ENCODE measurements at places on chromosomes 3 and 15.

- DNase-seq: no peak
Measured at GRCh38 chr3:160112481-160112880, 112.7 kb upstream of the C3orf80 start.

GRCh38 chr15:44798826-44799225 lies 62.5 kb downstream of the TRIM69 start:
- DNase-seq: no peak

DNA sequence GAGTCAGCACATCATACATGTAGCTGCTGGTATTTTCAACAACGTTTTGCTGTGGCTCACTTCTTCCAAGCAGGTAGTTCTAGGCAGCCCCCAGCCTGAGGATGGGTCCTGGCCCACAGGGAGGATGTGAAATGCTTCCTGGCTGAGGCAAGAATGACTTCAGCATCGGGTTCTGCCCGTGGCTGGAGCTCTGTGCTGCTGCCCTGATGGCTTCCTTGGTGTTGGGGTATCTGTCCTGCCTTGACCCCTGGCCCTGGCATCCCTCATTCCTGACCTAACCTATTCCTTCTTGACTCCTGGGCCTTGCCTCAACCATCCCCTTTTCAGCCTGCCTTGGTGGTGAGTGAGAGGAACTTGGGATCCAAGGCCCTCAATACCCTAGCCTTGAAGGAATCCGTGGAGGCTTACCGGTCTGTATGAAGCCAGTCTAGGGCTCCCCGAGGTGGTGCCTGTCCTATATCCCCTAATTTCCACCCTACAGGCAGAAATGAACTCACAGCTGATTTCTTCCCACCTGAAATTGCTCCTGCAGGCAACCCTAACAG lies 300.6 kb downstream of the TLE3 start:
- no peak for DNase-seq

GRCh38 chr3:29949940-29950616 lies 656.3 kb upstream of the TGFBR2 start:
- no peak for DNase-seq

DNA sequence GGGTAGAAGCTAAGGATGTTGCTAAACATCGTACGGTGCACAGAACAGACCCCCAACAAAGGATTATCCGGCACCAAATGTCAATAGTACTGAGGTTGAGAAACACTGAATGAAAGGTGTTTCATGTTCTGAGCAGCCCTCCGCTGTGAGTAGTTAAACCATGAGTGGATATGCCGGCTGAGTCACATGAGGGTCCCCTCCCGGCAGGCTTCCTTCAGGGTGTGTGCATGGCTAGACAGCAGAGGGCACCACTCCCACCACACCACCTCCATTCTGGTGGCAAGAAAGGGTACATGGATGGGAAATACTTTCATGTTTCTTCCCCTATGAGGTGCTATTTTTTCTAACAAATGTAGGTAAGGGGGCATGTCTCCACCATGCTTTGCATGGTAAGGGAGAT lies 128.3 kb upstream of the SEMA6D start:
- no peak for DNase-seq

DNA sequence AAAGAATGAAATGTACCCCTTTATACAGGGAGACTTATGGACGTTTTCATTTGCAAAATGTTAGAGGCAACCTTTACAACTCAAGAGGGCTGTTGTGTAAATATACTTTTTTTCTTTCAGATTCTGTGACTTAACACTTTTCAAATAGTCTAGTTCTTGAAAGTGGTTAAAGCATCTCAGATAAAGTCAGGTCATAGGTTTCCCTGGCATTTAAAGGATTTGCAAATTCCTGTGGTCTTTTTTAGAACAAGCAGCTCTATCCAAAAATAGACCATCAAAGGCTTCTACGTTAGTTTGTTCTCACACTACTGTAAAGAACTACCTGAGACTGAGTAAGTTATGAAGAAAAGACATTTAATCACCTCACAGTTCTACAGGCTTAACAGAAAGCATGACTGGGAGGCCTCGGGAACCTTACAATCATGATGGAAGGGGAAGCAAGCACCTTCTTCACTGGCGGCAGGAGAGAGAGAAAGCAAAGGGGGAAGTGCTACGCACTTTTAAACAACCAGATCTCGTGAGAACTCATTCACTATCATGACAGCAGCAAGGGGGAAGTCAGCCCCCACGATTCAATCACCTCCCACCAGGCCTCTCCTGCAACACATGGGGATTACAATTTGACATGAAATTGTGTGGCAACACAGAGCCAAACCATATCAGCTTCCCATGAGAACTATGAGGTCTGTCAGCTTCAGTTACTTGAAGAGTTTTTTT lies 23.3 kb upstream of the GABRR3 start:
- no peak for DNase-seq

DNA sequence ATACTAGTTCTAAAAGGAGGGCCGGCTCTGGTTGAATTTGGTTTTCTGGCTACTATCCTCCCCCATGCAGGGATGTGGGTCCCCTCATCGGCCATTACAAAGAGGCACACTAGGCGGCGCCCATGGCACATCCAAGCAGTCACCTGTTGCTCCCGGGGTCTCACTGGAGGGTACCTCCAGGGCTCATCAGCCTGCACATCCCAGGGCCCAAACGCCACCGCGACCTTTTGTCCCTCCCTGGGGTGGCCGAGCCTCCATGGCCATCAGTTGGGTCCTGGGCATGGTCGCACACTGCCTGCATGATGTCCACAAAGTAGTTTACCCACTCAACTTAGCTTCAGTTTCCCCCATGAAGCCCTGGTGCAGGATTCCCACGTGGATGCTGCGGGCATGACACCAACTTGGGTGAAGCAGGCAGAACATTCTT lies 28.3 kb downstream of the IDH3A start:
- no peak for DNase-seq

DNA sequence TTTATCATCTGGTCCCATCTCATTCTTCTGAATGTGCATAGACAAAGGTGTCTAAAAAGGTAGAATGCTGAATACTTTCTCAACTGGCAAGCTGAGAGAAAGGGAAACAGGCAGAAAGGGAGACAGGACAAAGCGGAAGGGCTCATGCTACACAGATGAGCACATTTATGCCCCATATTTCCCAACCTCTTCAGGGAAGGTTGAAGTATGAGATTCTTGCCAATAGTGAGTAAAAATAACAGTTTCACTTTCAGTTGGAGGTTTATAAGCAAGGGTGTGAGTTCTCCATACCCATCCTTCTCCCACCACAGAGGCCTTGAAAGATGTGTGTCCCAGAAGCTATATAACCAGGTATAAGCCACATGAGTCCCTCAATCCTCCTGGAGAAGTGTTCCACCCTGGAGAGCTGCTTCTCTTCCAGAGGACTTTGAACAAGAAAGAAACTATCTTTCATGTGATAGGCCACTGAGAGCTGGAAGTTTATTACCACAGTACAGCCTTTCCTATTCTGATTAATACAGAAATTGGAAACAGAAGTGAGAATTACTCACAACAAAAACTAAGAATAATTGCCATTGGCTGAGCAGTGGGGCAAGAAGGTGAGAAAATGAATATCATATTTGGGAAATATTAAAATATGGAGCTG lies 709.4 kb upstream of the NR2F2 start:
- no peak for DNase-seq

- DNase-seq: no peak
Measured at GRCh38 chr3:152230370-152230769, 38.4 kb upstream of the MBNL1 start.

GRCh38 chr3:53763353-53763752 lies 82.9 kb downstream of the CHDH start:
- DNase-seq: no peak

GRCh38 chr3:195240939-195241338 lies 30.0 kb downstream of the XXYLT1 start:
- DNase-seq: no peak

- DNase-seq: no peak
Measured at GRCh38 chr3:13332158-13332557, 88.0 kb downstream of the NUP210 start.

- DNase-seq: no peak
Measured at GRCh38 chr3:71360180-71360579, 223.3 kb downstream of the FOXP1 start.

DNA sequence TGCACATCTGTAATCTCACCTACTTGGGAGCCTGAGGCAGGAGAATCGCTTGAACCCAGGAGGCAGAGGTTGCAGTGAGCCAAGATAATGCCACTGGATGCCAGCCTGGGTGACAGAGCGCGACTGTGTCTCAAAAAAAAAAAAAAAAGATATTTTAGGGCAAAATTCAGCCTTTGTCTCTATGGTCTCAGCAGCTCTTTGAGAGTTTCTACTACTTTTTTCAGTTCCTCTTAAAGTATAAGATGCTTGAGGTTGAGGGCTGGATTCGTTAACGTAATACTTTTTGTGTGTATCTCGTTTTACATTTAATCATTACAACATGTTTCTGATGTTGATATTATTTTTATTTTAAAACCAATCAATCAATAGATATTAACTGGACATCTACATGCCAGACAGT lies 381.2 kb upstream of the TBL1XR1 start:
- no peak for DNase-seq

DNA sequence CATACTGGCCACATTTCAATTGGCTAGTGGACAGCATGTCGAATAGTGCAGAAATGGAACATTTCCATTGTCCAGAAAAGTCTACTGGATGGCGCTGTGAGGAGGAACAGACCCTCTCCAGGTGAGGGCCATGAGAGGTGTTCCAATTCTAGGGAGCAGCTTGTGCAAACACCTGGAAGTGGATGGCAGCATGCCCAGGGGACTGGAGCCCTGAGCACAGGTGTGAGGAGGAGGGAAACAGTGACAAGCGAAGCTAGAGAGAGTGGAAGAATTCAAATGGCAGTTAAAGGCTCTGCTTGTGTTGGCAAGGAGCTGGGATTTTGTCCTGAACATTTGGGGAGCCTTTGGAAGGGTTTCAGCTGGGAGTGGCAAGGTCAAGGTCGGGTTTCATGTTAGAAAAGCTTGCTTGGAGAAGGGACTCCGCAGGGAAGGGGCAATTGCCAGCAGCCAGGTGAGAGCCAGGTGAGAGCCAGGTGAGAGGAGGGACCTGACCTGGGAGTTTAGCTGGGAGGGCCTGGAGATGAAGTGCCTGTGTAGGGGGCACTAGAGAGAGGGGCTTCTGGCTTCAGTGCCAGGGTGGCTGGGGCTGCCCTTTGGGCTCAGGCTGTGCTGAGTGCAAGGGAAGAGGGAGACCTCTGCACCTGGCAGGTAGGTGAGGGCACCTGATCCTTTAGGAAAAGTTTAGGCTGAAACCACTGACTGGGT lies 93.8 kb downstream of the LINGO1 start:
- DNase-seq: no peak

- DNase-seq: no peak
Measured at GRCh38 chr3:88150806-88151205, 1.0 kb downstream of the C3orf38 start.

GRCh38 chr3:77328690-77329089 lies 288.8 kb downstream of the ROBO2 start:
- no peak for DNase-seq

- no peak for DNase-seq
Measured at GRCh38 chr3:175329373-175329772, 470.2 kb downstream of the NAALADL2 start.

DNA sequence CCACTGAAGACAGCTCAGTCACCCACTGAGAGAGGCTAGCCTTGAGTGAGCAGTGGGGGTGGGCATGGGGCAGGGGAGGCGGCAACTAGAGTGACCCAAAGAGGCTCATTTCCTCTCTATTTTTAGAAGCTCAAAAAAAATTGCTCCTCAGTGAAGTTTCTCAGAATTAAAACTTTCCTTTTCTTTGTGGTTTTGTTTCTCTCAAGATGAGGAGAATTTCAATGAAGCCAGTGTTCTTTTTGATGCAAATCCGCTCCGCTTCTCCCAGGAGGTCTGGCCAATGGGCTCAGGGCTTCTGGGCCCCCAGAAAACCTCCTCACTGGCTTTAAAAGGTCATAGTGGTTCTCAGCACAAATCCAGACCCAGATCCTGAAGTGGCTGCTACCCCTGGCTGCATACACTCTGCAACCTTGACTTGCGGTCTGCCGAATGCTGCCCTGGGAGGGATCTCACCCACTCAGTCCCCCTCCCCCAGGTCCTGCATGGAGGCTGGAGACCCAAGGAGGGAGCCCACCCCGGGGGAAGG lies at the start of gene ACSBG1:
TSS of gene ACSBG1 (minus strand) at position 51 of the 526 bp plus-strand sequence. CDS start 64 bp downstream, outside the sequence.
- DNase-seq: no peak

- DNase-seq: no peak
Measured at GRCh38 chr3:143737065-143737464, 111.2 kb downstream of the SLC9A9 start.

GRCh38 chr15:41921167-41921566 lies 27.3 kb upstream of the SPTBN5 start:
- DNase-seq: no peak

GRCh38 chr3:73540969-73541740 lies 83.6 kb downstream of the PDZRN3 start:
- DNase-seq: no peak

DNA sequence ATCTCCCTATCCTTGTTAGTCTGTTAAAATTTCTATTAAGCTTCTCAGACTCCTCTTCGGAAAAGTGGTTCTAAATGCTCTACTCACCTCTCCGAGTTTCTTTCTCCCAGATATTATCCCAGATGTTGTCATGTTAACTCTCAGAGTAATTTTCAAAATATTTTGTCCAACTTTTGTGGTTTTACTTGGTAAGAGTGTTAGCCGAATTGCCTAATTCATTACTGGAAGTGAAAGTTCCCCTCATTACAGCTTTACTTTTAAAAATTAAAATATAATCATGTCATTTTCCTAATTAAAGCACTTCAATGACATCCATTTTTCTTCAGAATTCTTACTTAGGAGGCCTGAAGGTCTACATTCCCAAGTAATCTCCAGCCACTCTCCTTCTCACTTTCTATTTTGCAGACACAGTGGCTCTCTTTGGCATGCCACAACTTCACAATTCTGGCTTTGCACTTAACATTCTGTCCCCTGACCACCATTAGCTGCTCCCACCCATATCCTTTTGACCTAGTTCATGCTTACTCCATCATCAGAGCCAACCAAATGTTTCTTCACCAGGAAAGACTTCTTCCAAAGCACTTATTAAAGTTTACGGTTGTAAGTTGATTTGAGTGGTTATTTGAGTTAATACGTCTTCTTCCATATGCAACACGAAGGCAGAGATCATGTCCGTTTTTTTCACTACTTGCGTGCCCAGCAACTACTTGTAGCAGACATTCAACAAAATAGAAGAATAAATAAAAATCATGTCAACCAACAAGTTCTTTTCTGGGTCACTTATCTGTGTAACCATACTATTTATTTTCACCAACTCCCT lies 10.2 kb upstream of the TIPARP start:
- DNase-seq: no peak

DNA sequence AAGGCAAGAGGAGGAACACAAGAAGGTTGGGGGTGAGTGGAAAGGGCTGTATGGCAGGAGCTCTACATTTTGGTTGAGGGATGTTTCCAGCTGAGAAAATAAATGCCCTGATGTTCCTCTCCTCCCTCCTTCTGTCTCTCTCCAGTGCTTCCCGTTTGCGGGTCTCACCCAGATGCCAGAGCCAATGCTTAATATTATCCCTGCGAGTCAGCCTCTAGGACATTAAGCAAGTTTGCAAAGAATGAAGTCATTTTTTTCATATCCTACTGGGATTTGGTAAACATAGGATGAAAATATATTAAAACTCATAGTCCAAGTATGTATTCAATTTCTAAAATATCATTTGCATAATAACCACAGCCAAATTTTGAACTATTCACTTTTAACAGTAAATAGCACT lies 295.9 kb downstream of the CADM2 start:
- DNase-seq: no peak
